Stimulated activated CD4-positive, alpha-beta T cell treated with anti-CD3 and anti-CD28 coated beads, Interleukin-4, amount 100 ng/mL, for 1 hour (primary cell): ENCODE measurements at places on chromosomes 3 and 15.

GRCh38 chr3:18830087-18830486 is 318.2 kb upstream of the KCNH8 start:
- DNase-seq = no peak

- no peak for DNase-seq
These were observed 93.6 kb upstream of the CGNL1 start for GRCh38 chr15:57282686-57283085.

DNA sequence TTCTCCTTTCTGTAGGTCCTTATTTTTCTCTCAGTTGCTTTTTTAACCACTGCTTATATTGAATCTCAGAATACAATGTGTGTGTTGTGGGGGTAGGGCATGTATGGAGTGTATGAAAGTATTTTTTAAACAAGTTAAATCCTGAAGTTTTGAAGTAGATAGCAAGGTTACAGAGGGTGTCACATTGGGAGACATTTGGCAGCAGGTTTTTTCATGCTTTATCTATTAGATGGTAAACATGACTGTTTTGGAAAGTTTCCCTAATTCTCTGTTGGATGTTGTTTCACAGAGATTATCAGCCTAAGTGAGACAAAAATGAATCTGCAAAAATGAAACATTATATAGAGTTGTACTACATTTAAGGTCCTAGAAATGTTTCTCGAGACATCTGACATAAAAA is 190.6 kb upstream of the ARPP21 start:
- DNase-seq = no peak

GRCh38 chr3:31193871-31194270 is 299.4 kb upstream of the GADL1 start:
- DNase-seq = no peak

GRCh38 chr3:40477666-40478065 is 744 bp downstream of the ZNF619 start:
- no peak for DNase-seq

DNA sequence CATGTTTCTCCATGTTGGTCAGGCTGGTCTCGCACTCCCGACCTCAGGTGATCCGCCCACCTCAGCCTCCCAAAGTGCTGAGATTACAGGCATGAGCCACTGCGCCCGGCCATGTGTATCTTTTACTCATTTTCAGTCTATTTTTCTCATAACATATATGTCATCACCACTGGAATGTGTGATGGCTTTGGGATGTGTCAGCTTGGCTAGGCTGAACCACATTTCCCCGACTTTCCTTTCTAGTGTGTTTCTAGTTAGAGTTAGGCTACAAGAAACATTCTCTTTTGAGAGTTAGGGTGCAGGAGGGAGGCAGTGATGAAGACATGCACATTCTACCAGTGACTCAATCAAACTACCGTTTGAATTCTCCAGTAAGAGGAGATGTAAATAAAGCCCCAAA is 444.9 kb upstream of the THBS1 start:
- no peak for DNase-seq

GRCh38 chr3:8480699-8481098 is 20.9 kb upstream of the LMCD1 start:
- DNase-seq = no peak
